Fibroblast of skin of back (primary cell): ENCODE measurements at places on chromosomes 3 and 15.

- peak; percentile 48 for DNase-seq
Observed at GRCh38 chr3:141262308-141262705, 30.7 kb downstream of the PXYLP1 start.

- peak; percentile 80 for DNase-seq
Observed at GRCh38 chr15:101439920-101440319, 49.6 kb downstream of the PCSK6 start.

- DNase-seq = no peak
Observed at GRCh38 chr3:182925944-182926337, 54.4 kb downstream of the DCUN1D1 start.

DNA sequence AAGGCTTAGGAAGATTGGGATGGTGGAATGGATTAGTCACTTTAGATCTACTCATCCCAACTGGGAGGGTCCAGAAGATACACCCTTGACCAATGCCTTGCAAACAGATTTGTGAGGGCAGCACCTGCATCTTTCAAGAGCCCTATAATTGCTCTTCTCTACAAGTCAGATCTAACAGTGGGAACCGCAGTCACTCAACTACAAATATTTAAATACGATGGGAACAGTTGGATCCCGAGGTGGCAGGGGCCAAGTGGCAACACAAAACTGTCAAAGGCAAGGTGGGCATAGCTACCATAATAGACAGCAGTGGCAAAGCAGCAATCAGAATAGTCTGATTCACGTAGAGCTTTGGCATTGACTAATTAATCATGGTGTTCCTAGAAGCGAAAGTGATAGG, 152.0 kb downstream of the TBC1D5 start:
- no peak for DNase-seq

- DNase-seq = no peak
Observed at GRCh38 chr3:23341147-23341838, 138.2 kb downstream of the UBE2E2 start.

DNA sequence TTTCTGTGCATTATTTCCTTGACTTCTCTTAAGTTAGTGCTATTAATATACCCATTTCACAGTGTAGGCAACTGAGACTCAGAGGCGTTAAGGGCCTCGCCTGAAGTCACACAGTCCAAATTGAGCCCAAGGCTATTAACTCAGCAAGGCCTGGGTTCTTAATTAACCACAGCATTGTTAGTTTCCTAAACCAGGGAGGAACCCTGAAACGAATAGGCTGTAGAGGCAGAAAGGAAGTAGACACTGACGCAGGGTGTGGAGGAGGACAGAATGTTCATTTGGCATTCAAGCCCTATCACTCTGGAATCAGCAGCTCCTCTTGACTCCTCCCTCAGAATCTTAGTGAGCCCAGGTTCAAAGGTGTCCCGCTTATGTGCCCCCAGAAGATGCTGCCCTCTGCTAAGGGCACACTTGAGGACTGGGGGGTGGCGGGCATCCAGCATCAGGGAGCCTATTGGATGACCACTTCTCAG, 13.9 kb downstream of the ARHGEF3 start:
- no peak for DNase-seq

GRCh38 chr3:16514755-16515353, 1.4 kb upstream of the RFTN1 start:
- DNase-seq = no peak

DNA sequence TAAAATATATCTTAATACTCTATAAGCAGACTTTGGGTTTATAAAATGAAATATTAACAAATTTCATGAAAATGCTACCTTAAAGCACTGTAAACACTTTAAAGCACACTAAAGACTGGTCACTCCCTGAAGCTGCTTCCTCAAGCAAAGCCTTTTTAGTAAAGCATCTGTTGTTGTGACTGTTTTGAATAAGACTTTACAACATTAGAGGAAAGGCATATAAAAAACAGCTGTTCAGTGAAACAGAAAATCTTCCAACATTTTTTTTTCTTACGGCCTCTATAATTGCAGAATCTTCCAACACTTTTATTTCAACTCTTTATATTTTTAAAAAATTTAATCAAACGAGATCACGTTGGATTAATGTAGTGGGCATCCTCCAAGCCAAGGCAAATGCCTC, 48.1 kb downstream of the GRK7 start:
- no peak for DNase-seq

- DNase-seq = no peak
Observed at GRCh38 chr3:108295421-108296175, 750 bp upstream of the HHLA2 start.

DNA sequence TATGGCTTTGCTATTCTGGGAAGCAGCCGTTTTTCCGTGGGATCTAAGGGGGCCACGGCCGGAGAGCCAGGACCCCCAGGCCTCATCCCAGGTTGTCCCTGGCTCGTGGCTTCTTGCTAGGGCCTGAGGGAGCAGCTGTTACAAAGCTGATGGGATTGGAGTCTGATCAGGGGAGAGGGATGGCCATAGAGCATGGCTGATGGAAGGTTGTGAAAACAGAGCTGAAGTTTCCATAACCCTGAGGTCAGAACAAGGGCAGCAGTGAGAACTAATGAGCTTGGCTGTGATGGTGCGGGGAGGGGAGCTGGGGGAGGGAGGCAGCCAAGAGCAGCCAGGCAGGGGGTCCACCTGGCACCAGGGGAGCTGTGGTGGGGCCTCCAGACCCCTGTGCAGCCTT, 63.0 kb downstream of the LINGO1 start:
- no peak for DNase-seq

DNA sequence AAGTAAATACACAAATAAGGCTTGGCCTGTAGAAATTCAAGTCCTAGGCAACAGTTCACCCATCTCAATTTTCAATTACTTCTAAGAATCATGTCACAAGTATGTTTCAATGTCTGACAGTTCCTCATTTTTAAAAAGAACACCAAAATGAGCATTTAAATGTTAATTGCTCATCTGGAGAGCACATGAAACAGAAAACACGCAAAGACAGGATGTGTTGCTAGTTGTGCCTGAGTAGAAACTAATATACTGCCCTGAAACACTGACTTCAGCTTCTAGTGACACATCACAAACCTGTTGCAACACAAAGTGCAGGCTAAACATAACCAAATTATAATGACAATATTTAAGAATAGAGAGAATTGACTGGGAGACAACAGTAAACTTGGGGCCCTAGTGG, 167.3 kb upstream of the THBS1 start:
- DNase-seq = no peak

GRCh38 chr3:167466966-167467365, 6.9 kb downstream of the SERPINI2 start:
- DNase-seq = no peak

GRCh38 chr15:73954188-73955145, 28.2 kb downstream of the LOXL1 start:
- DNase-seq = no peak

DNA sequence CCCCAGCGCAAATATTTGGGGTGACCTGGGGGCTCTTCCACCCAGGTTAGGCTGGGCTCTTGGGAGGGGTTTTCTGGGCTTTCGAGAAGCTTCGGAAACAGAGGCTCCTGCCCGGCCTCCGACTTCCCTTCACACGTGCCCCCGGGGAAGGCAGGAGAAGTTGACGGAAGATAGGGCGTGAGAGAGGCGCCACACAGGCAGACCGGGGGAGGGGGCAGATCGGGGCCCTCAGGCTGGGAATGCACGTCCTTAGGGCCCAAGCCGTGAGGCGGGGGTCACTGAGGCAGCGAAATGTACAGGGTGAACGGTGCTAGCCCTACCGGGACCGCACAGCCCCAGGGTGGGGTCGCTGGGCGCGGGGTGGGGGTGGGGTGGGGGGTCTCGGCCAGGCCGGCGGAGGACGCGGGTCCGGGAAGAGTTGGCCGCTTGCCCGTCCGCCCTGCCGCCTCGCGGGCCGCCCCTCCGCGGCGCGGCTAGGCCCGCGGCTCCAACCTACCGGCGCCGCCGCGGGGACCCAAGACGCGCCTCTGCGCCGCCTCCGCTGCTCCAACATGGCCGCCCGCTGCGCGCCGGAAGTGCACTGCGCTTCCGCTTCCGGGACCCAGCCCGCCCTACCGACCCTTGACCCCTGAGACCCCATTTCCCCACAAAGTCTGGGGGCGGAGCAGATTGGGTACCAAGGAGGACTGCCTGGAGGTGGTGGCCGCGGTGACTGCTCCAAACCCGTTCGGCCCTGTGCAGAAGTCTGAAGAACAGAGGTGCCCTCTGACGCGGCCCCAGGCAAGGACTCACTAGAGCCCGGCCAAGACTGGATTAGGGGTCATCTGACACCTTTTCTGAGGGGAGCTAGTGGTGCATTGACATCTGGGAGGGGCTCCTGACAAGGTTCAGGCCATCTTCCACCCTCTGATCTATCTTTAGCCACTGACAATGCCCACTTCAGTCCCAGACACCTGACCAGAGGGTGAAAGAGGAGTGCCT, at the start of gene CCDC71:
CCDC71 (minus strand) TSS at position 561 of the 981 bp plus-strand sequence. CDS start 2,123 bp downstream, outside the sequence.
- DNase-seq = peak; percentile 71

- DNase-seq = peak; percentile 12
Observed at GRCh38 chr15:81157195-81157938, 23.3 kb downstream of the CFAP161 start.

DNA sequence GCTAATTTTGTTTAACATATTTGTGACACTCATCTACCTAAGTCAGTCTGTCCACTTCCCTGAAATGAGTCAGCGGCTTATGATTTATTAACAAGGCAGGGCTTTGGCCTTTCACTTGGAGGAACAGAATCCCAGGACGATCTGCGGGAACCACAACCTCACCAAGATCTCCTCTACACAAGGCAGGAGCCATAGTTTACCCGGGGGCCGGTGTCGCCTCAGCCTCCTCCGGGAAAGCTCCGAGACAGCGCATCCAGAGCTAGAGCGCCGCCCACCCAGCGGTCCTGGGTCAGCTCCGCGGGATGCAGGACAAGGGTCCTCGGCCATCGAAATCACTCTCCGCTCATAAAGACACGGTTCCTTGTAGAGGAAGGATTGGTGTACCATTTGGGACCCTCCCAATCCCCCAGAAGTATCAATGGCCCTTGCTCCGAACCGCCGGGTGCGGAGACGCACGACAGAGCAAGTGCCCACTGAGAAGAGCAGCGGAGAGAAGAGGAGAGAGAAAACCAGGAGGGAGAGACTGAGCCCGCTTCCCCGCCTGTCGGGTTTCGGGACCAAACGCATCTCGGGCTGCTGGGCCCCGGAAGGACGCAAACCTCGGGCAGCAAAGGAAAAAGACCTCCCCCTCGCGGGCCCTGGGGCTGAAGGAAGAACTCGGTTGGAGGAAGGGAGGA, 13.1 kb upstream of the ALCAM start:
- DNase-seq = no peak

GRCh38 chr15:41154412-41154811, 38.3 kb upstream of the INO80 start:
- no peak for DNase-seq

DNA sequence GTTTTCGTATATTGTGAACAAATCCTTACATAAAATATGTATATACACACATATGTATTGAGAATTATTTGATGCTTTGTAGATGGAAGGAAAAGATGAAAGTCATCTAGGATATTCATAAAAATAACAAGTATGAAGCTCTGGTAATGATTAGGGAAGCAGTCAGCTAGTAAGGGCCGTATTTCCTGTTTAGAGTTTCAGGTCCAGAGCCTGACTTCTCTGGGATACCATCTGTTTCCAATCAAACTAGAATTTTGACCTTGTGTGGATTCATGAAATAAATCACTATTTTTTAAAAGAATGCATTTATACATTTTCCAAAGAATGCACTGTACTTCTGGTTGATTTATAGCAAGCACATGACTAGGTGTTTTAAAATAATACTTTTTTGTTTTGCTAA, 156.1 kb upstream of the CGNL1 start:
- DNase-seq = peak; percentile 90

- no peak for DNase-seq
Observed at GRCh38 chr3:194103505-194103904, 32.4 kb upstream of the HES1 start.

DNA sequence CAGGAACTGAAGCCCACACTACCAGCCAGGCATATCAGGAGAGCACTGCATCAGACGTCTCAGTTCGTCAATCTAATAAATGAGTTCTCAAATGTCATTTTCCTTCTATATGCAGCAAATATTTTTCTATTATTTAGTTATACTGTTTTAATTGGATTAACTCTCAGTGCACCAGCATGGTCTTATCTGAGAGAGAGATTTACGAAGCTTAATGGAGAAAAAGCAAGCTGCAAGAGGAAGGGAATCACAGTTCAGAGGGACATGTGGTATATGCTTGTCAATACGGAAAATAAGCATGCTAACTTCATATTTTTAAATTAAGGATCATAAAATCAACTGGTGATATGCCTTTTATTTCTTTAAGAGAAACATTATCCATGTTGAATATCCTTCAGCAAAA, 213.1 kb upstream of the NECTIN3 start:
- DNase-seq = no peak

GRCh38 chr3:166060789-166061479, 223.7 kb upstream of the BCHE start:
- no peak for DNase-seq

- DNase-seq = no peak
Observed at GRCh38 chr15:62142736-62143135, 22.3 kb downstream of the C2CD4B start.

DNA sequence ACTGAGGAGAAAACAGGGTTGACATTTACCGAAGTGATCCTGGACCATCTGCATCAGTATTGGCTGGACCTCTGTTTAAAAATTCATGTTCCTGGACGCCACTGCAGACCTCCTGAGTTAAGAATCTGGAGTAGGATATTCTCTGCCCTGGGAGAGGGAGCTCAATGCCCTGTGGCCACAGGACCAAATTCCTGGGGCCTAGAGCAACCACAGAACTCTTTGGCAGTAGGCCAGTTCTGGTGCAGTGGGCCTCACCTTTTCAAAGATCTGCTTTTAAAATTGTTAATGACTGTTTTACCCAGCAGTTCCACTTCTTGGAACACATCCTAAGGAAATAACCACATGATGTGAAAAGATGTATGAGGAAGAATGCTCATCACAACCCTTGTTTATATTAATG, 133.3 kb upstream of the ADPGK start:
- no peak for DNase-seq

DNA sequence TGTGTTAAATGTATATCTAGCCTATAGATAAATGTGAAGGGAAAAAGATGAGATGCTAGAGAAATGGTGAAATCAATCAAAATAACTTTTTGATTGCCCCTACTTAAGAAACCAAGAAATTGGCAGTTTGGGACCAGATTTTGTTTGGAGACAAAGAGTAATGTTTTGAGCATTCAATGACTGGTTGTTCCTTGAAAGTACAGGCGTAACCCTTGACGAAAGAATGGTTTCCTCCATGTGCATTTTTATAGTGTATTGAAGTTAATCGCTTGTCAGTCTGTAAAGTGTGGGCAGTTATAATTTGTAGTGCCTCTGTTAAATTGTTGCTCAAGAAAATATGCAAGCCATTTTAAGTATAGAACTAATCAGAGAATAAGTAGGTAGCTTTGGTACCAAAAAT, 1.2 kb downstream of the KIF23 start:
- DNase-seq = no peak

- no peak for DNase-seq
Observed at GRCh38 chr15:41256577-41257038, 25.5 kb downstream of the CHP1 start.

GRCh38 chr3:10310578-10310977, 10.3 kb downstream of the SEC13 start:
- no peak for DNase-seq
